Stimulated activated CD8-positive, alpha-beta memory T cell treated with anti-CD3 and anti-CD28 coated beads, Interleukin-2, amount 100 ng/mL, for 1 hour (primary cell): ENCODE measurements at places on chromosomes 2 and 18.

DNA sequence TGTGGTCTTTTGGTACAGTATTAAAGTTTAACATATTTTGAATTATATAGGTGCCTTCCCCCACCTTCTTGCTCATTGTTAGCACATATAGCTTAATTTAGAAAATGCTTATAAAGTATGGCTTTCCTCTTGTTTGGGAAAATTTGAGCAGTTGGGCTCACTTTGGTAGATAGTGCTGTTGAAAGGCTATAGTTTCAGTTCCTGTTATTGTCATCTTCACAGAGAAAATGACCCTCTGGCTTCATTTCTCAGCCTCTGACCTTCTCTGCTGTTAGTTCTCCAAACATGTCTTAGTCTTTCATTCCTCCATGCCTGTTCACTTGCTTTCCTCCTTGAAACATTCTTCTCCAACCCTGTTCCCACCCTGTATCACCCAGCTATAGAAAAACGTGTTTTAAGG lies 200.6 kb downstream of the WDR7 start:
- no peak for DNase-seq

GRCh38 chr2:42256505-42256904 lies 87.4 kb downstream of the EML4 start:
- no peak for DNase-seq

GRCh38 chr18:5524660-5525059 lies 19.1 kb downstream of the EPB41L3 start:
- no peak for DNase-seq

DNA sequence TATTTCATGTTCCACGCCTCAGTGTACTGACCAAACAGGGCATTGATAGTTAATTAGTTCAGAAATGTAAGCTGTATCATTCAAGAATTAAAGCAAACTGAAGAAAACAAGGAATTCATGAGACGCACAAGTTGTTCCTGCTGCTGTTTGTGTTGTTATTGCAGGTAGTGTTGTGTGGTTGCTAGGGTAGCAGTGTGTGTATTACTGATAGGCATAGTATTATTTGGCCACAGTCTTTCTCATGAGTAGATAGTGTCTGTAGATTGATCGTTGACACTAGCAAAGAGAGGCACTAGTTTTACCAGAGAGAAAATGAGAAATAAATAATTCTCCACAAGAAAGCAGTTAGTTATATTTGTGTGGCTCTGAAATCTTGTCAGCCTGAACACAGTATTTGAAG lies 548.6 kb downstream of the LRP1B start:
- no peak for DNase-seq

GRCh38 chr2:69225933-69226332 lies 161.1 kb downstream of the GFPT1 start:
- no peak for DNase-seq

GRCh38 chr2:39150890-39151497 lies 30.1 kb upstream of the SOS1 start:
- no peak for DNase-seq

GRCh38 chr2:217626926-217627325 lies 375.9 kb downstream of the TNS1 start:
- no peak for DNase-seq

- no peak for DNase-seq
Measured at GRCh38 chr18:55494899-55495298, 93.1 kb downstream of the TCF4 start.

DNA sequence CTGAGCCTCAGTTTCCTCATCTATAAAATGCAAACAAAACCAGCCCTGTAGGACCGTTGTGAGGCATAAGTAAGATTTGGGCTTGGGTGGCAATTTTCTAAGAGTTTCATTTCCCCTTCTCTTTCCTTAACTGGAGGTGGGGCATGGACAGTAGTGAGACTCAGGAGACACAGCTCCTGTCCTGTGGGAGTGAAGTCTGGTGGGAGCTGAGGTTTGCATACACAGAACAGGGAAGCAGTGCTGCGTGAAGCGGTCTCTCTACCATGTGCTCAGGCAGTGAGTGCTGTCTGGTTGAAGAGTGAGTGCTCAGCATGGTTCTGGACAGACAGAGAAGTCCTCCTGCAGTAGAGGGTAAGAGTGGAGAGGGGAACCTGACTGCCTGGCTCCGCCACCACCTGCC lies 62.3 kb upstream of the MCFD2 start:
- no peak for DNase-seq

- DNase-seq, result no peak
Measured at GRCh38 chr2:97749581-97749980, 36.2 kb downstream of the ZAP70 start.

DNA sequence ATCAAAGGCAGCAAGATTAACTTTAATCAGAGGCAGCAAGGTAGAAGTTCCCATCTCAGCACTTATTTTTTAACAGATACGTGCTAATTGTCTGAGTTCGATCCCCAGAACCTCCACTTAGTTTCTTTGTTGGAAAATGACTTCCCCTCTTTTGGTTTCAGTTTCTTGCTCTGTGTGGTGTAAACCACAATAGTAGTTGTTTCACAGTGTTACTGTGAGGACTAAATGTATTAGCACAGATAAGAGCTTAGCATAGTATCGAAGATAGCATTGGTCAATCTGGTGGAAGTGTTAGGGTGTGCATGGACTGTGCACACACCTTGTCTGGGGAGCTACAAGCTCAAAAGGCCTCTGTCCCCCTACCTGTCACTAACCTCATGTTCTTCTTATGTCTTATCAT lies 988.3 kb upstream of the GYPC start:
- DNase-seq, result no peak

- no peak for DNase-seq
Measured at GRCh38 chr2:107430006-107430405, 396.7 kb upstream of the RGPD4 start.

DNA sequence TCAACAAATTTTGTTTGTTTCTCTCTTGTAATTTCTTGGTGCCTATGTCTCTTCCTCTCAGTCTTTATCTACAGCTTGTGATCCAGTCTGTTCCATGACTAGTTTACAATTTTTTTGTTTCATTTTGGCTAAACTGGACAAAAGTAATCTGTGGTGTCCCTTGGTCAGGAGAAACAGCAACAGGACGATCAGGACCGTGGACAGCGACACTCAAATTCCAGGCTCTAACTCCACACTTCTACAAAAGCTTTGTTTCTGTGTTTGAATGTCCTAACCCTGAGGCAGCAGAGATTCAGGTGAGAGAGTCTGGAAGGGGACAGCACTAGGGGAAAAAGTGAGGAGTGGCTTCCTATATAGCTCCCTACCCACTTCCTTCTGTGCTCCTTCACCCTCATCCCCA lies 593.3 kb upstream of the FANCL start:
- DNase-seq, result no peak

DNA sequence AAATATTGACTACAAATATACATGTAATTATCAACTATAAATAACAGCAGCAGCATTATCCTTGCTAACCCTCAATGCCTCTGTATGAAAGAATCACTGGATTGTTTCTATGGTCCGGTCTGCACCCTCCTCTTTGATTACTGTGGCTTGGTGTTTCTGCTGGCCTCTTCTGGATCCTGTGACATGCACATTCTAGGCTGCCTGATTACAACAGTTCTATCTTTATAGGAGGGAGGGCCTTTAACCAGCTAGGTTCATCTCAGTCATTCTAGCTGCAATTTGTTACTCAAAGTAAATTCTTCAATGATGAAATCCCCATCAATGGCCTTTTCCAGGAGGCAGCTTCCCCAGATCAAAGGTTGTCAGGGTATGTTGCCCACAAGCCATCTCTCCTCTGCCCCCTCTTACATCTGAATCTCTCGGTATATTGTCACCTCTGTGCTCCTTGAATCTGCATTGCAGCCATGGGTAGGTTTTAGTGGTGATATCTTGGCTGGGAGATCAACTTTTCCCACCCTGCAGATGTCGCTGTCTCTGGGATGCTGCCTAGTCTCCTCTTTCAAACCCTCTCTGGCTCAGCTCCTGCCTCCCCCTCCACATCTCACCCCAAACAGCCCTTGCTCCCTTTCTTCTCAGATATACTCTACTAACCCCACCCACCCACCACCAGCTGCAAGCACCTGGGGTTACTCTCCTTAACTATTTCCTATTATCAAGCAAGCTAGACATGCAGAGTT lies 106.2 kb upstream of the BZW1 start:
- DNase-seq, result no peak

GRCh38 chr2:97914691-97915213 lies 81.0 kb downstream of the TMEM131 start:
- DNase-seq, result no peak

DNA sequence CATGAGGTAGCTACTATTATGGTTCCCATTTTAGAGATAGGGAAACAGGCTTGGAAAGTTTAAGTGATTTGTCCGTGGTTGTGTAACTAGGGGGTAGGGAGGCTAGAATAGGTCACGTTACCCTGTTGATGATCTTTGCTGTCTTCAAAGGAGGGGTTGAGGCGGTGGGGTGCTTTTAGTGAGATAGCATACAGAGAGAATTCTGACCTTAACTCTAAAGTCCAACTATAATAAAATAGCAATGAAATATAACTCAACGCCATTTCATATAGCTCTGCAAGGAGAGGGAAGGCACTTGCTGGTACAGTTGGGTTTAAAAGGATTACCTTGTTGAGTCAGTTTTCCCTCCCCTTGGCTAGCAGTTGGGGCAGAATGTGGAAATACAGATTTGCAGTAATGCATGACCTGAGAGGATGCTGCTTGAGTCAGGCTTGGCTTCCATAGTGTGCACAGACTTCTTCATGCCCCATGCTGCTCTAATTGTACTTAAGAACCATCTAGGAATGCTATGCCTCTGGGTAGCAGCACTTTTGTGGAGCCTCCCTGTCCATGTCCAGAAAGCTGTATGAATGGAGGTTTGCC lies 143.9 kb downstream of the LTBP1 start:
- no peak for DNase-seq

DNA sequence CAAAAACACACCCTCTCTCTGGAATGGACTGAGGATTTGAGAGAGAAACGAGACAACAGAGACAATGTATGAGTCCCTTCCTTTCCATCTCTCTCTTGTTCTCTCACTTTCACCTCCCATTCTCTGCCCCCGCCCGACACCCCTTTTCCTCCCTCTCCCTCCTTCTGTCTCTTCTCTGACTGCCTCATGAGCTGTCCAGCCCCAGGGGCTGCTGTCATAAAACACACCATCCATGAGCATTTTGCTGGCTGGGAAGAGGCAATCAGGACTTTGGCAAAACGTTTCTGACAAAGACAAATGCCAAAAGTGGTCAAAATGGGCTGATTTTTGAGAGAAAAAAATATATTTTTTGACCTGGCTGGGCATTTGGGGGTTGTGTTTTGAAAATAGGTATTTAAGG lies 377.2 kb downstream of the EN1 start:
- no peak for DNase-seq

GRCh38 chr2:172927641-172928357 lies 147.8 kb upstream of the MAP3K20 start:
- DNase-seq, result no peak

GRCh38 chr2:105237045-105237765 lies 4.3 kb upstream of the GPR45 start:
- no peak for DNase-seq

- DNase-seq, result no peak
Measured at GRCh38 chr18:21450503-21450902, 150.0 kb downstream of the ESCO1 start.

DNA sequence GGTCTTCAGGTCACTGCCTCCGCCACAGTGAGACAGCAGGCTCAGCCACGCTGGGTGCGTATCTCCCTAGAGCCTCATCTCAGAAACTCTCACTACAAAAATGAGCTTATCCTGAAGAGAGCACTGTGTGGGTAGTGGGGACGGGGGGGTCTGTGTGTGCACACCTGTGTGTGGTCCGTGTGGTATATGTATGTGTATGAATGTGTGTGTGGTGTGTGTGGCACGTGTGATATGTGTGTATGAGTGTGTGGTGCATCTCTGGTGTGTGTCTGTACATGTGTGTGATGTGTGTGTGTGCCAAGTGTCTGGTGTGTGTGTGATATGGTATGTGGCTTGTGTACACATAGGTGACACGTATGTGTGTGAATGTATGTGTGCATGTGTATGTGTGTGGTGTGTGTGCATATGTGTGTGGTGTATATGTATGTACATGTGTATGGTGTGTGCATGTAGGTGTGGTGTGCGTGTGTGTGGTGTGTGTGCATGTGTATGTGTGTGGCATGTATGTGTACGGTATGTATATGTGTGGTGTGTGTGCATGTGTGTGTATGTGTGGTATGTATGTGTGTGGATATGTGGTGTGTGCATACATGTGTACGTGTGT lies 332.2 kb downstream of the EIPR1 start:
- DNase-seq, result no peak

DNA sequence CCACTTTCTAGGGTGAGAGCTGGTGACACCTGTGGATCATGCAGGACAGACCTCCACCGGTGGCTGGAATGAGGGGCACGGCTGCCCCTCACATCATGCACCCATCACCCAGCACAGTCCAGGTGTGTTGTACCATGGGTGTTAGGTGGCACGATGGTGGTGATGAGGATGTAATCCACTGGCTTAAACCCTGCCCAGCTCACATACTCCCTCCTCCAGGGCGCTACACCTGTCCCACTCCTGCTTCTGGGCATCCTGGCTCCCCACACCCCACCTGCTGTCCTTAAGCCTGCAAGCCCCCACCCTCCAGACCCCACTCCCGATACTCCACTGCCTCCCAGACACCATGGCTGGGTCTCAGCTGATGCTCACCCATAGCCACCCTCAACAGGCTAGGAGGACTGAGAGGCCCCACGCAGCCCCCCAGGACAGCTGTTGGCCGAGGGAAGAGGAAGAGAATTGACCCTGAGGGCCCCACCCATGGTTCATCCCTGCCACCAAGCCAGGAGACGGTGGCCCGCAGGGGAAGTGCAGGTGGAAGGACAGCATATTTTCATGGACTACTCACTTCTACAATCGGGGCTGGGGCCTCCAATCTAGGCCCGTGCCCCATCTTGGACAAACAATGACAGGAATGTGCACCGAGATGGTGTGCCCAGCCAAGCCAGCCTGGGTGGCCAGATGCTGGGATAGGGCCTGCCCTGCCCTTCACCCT lies 34.3 kb downstream of the MAL start:
- no peak for DNase-seq

DNA sequence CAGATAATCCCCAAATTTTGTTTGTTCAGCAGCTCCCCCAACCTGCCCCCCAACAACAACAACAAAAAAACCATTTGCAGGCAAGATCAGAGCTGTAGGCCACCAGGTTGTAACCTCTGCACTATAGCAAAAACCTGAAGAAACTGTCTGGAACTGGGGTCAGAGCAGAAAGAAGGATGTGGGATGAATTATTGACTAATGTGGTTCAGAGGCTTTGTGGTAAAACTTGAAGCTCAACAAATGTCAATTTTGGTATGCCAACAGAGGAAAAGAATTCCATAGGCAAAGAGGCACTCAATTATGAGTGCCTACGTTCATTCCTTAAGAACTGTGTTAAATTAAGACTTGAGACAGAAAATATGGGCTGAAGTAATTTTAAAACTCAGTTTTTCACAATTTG lies 255.1 kb downstream of the STK39 start:
- no peak for DNase-seq
